Sigmoid colon (tissue), 7 donors: ENCODE measurements at places on chromosomes 2 and 18. TPM values are rescaled to one million over a fixed set of nuclear protein-coding genes. Genes with fewer than 3 reads are reported as not detected.
A peak's percentile ranks its signal among the peaks of the same experiment; 100 is the strongest.

GRCh38 chr18:57998461-57998860, 45.6 kb upstream of the NEDD4L start:
- no peak overlapping the region for H3K4me3 ChIP-seq
- no peaks in the 10 kb centered on the region for H3K27me3 ChIP-seq
- no peaks in the 10 kb centered on the region for H3K36me3 ChIP-seq

DNA sequence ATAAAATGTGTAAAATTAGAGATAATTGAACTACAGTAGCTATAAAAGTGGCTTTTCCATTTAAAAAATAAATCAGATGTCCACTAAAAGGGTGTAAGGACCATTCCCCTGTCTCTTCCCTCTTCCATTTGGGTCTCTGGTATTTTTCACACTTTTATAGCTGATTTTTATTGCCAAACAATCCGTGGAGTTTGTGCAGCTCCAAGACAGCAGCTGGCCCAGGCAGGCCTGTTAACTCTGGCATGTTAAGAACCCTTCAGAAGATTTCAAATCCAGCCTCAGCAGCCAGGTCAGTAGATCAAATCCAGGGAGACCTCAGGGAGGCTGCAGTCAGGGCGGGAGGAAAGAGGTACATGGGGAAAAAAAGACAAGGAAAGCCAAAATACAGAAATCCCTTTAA, 827.1 kb upstream of the FANCL start:
- no peaks in the 10 kb centered on the region for H3K27me3 ChIP-seq
- no peak overlapping the region for H3K27ac ChIP-seq
- H3K4me1 ChIP-seq, result peaks cover 25% of the 10 kb centered on the region
- DNase-seq, result peak; percentile 68

- H3K27ac ChIP-seq, result no peak overlapping the region
- no peaks in the 10 kb centered on the region for H3K27me3 ChIP-seq
- H3K4me3 ChIP-seq, result no peak overlapping the region
Observed at GRCh38 chr2:232816657-232817056, 40.3 kb upstream of the KCNJ13 start.

GRCh38 chr2:219175928-219176817, 552 bp downstream of the CNPPD1 start:
- peak overlapping the region; percentile 95 for H3K27ac ChIP-seq
- no peaks in the 10 kb centered on the region for H3K27me3 ChIP-seq
- H3K36me3 ChIP-seq, result peaks cover 13% of the 10 kb centered on the region
- peaks cover 43% of the 10 kb centered on the region for H3K4me1 ChIP-seq

DNA sequence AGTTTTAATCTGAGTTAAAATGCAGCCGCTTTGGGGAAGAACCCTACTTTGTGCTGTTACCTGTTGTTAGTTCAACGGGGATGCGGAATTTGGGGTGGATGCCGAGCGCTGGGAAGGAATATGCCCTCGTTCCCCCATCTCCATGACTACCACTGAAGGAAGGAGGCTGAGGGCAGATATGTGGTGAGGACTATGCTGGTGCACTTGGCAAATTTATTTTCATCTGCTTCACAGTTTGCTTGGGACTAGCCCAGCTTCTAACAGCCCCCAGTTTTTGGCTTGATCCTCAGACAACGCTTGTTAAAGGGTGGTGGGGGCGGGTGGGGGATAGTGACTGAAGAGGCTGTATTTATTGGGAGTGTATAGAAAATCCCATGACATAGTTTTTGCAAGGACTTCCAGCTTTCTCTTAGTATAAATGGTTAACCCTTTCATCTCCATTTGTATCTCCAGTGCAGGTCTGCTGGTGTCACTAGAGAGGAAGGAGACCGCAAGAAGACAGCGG, 100.8 kb downstream of the COLEC12 start:
- H3K27me3 ChIP-seq, result no peaks in the 10 kb centered on the region
- H3K27ac ChIP-seq, result no peak overlapping the region
- no peak overlapping the region for H3K4me3 ChIP-seq
- no peak for DNase-seq

DNA sequence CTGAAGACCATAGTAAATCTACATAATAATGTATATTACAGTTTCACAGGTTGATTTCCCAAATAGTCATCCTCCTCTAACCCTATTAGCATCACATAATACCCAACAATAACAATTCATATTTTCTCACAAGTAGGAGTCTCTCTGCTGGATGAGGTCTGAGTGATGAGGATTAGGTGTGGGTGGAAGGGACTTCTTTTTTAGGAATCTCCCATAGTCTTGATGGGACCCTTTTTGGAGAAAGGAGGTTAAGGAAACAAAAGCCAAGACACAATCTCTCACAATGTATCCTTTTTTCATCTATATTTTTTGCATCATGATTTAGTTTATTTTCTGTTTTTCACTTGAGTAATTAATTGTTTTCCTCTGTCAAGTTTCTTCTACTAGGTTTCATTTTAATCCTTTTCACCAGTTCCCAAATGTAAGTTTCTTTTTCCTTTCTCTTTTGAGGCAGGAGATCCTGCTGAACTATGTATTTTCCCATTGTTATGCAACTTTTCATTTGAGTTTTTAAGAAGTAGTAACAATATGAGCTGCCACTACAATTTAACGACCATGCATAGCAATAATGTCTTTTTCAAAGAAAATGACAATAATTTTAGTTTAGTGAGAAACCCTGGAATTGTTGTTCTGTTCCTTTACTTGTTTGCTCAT, 2.5 kb upstream of the IFIH1 start:
- no peak for DNase-seq
- no peaks in the 10 kb centered on the region for H3K27me3 ChIP-seq
- H3K4me3 ChIP-seq, result no peak overlapping the region
- H3K36me3 ChIP-seq, result no peaks in the 10 kb centered on the region

GRCh38 chr2:8527031-8527430, 154.8 kb upstream of the ID2 start:
- H3K4me1 ChIP-seq, result no peaks in the 10 kb centered on the region
- H3K27me3 ChIP-seq, result no peaks in the 10 kb centered on the region
- DNase-seq, result no peak
- H3K36me3 ChIP-seq, result no peaks in the 10 kb centered on the region
- H3K27ac ChIP-seq, result no peak overlapping the region

- H3K4me1 ChIP-seq, result no peaks in the 10 kb centered on the region
- H3K4me3 ChIP-seq, result no peak overlapping the region
- no peaks in the 10 kb centered on the region for H3K36me3 ChIP-seq
- no peak for DNase-seq
Observed at GRCh38 chr2:182852801-182853200, 13.6 kb downstream of the FRZB start.

- H3K27ac ChIP-seq, result no peak overlapping the region
- no peaks in the 10 kb centered on the region for H3K36me3 ChIP-seq
- H3K27me3 ChIP-seq, result no peaks in the 10 kb centered on the region
- no peak for DNase-seq
- H3K4me1 ChIP-seq, result no peaks in the 10 kb centered on the region
- H3K4me3 ChIP-seq, result no peak overlapping the region
Observed at GRCh38 chr2:70212298-70212932, 21.6 kb upstream of the C2orf42 start.

DNA sequence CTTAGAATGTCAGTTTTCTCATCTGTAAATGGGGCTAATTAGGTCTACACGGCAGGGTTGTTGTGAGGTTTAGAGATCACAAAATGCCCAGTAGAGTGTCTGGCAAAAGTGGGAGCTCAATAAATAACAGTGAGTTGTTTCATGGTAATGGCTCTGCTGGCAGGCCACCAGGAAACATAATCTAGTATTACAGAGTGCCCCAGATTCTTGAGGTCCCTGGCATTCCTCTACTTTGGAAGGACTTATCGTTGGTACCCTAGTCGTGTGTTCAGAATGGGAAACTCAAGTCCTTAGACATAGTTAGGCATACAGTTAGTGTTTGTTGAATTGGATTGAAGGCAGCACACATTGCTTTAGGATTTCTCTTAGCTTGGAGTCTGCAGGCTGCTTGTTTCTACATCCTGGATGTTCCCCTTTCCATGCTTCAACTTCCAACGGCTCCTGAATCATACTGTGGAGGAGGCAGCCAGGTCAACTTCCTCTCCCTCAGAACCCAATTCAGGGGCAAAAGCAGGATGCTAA, 161.5 kb upstream of the FOSL2 start:
- H3K27me3 ChIP-seq, result no peaks in the 10 kb centered on the region
- DNase-seq, result no peak
- H3K27ac ChIP-seq, result peak overlapping the region; percentile 16
- no peak overlapping the region for H3K4me3 ChIP-seq

DNA sequence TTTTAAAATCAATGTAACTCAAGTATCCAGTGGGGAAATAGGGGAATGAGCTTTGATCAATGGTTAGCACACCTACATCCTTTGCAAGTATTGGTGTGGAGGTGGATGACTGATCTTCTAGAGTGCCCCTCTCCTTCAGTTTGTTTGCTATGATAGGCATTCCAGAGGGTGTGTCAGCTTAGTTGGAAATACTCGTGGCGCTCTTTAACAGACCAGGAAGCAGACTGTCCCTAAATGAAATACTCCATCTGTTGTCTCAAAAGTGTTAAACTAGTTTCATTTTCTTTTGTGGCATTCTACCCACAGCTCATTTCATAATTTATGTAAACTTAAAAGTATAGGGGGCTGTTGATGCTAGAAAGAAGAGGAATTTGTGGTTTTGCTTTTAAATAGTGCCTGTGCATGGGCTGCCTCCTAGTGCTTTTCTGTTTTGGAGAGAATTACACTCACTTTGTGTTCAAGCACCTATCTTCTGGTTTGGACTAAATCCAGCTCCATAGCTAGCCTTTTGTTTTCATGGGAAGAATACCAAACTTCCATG, 66.2 kb downstream of the STAT1 start:
- no peak overlapping the region for H3K4me3 ChIP-seq
- no peak for DNase-seq
- H3K27me3 ChIP-seq, result no peaks in the 10 kb centered on the region
- no peaks in the 10 kb centered on the region for H3K36me3 ChIP-seq
- H3K27ac ChIP-seq, result no peak overlapping the region

DNA sequence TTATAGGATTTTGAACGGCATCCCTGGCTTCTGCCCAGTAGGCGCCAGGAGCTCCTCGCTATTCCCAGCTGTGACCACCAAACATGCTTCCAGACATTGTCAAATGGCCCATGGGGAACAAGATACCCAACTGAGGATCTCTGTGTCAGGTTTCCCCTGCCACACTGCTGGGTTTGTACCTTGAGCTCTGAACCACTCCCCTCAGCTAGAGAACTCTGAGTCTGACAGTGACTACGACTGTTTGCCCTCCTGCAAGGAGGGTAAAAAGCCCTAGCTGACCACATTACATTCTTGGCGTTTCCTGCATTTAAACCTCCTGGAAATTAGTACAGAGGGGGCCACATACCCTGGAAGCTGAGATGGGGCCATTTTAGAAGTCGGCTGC, 12.4 kb downstream of the LRRFIP1 start:
- H3K4me3 ChIP-seq, result no peak overlapping the region
- H3K27me3 ChIP-seq, result no peaks in the 10 kb centered on the region
- no peak overlapping the region for H3K27ac ChIP-seq
- DNase-seq, result no peak

GRCh38 chr2:71606244-71606643, 152.9 kb downstream of the DYSF start:
- H3K36me3 ChIP-seq, result no peaks in the 10 kb centered on the region
- DNase-seq, result peak; percentile 18
- no peaks in the 10 kb centered on the region for H3K4me1 ChIP-seq
- H3K27me3 ChIP-seq, result no peaks in the 10 kb centered on the region
- H3K27ac ChIP-seq, result no peak overlapping the region
- H3K4me3 ChIP-seq, result no peak overlapping the region

GRCh38 chr18:56841836-56842235, 190.7 kb downstream of the WDR7 start:
- H3K27ac ChIP-seq, result no peak overlapping the region
- no peak overlapping the region for H3K4me3 ChIP-seq
- H3K27me3 ChIP-seq, result no peaks in the 10 kb centered on the region
- DNase-seq, result no peak
- no peaks in the 10 kb centered on the region for H3K36me3 ChIP-seq
- H3K4me1 ChIP-seq, result no peaks in the 10 kb centered on the region

DNA sequence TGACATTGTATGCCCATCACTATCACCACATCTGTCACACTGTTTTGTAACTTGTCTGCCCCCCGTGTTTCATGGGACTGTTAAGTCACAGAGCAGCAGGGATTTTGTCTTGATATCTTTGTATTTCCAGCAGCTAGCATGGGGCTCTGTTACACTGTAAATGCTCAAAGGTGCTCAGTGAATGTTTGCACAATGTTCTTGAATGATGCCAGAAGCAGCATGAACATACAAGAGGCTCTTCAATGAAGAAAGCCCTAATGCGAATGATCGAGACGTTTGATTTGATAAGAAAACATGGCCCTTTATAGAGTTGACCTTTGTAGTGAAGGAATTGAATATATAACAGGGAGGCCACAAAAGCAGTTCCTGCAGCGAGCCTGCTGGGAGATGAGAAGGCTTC, 120.9 kb upstream of the TTC39C start:
- H3K4me1 ChIP-seq, result no peaks in the 10 kb centered on the region
- no peak for DNase-seq
- no peaks in the 10 kb centered on the region for H3K36me3 ChIP-seq
- no peaks in the 10 kb centered on the region for H3K27me3 ChIP-seq
- H3K4me3 ChIP-seq, result no peak overlapping the region

DNA sequence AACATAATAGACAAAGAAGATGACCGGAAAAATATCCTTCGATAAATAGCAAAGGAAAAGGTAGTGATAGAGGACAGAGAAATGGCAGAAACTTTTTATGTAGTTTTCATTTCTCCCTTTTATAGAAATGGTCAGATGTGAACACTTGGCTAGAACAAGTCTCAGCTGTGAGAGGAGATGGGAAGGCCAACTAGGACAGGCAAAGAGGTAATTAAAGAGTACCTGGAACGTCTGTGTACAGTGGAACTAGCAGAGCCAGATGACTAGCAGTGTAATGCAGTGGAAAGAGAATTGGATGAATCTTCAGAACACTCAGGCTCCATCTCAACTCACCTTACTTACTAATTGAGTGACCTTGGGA, 69.2 kb downstream of the NABP1 start:
- H3K4me3 ChIP-seq, result no peak overlapping the region
- no peak overlapping the region for H3K27ac ChIP-seq
- no peaks in the 10 kb centered on the region for H3K27me3 ChIP-seq
- H3K36me3 ChIP-seq, result no peaks in the 10 kb centered on the region
- DNase-seq, result no peak

DNA sequence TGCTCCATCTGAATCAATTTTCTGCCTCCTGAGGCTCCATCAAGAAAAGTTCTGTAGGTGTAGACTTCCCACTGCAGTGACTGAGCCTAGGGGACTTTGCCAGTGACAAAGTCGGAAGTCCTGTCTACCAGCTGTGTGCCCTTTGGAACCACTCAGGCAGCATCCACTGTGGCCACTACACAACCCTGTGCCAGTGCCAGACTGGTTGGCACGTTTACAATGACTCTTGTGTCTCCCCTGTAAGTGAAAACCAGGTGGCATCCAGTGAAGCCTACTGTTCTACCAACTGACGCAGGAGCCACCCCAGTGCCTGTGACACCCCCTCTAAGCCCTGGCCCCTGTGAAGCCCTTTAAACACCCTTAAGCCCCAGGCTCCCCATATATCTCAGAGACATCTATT, 132.1 kb upstream of the SERPINE2 start:
- no peaks in the 10 kb centered on the region for H3K27me3 ChIP-seq
- DNase-seq, result no peak
- H3K36me3 ChIP-seq, result no peaks in the 10 kb centered on the region
- no peak overlapping the region for H3K4me3 ChIP-seq
- H3K27ac ChIP-seq, result no peak overlapping the region
- H3K4me1 ChIP-seq, result no peaks in the 10 kb centered on the region

The PAX8 gene
- 0.41 TPM for total RNA-seq

The ERFE gene
- total RNA-seq, result 0.71 TPM

The TUBA3E gene
- not detected for total RNA-seq

The SCN3A gene
- total RNA-seq, result 2.0 TPM

The AMER3 gene
- not detected for total RNA-seq

The PDE1A gene
- 35.3 TPM for total RNA-seq

The SLC40A1 gene
- 52.1 TPM for total RNA-seq

The REEP1 gene
- total RNA-seq, result 79.5 TPM

The DNPEP gene
- total RNA-seq, result 62.8 TPM

The KIDINS220 gene
- 111 TPM for total RNA-seq
